ENCODE measurements at places on chromosomes 13 and 19.
A peak's percentile ranks its signal among the peaks of the same experiment; 100 is the strongest.

DNA sequence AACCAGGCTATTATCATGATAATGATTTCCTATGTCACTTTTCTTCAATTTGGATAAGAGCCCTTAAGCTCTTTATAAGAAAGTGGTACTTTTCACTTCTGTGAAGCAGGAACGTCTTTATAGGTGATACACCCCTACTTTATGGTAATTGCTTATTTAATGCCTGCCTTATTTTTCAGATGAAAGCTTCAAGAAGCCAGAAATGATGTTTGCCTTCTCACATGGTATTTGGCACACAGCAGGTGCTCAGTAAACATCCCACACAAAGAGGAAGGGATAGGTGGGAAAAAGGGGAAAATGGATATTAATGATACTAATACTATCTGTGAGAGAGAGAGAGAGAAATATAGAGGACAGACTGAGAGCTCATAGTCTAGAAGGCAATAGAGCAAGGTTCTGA, 29.0 kb upstream of the WASF3 start:
- DNase-seq = no peak

DNA sequence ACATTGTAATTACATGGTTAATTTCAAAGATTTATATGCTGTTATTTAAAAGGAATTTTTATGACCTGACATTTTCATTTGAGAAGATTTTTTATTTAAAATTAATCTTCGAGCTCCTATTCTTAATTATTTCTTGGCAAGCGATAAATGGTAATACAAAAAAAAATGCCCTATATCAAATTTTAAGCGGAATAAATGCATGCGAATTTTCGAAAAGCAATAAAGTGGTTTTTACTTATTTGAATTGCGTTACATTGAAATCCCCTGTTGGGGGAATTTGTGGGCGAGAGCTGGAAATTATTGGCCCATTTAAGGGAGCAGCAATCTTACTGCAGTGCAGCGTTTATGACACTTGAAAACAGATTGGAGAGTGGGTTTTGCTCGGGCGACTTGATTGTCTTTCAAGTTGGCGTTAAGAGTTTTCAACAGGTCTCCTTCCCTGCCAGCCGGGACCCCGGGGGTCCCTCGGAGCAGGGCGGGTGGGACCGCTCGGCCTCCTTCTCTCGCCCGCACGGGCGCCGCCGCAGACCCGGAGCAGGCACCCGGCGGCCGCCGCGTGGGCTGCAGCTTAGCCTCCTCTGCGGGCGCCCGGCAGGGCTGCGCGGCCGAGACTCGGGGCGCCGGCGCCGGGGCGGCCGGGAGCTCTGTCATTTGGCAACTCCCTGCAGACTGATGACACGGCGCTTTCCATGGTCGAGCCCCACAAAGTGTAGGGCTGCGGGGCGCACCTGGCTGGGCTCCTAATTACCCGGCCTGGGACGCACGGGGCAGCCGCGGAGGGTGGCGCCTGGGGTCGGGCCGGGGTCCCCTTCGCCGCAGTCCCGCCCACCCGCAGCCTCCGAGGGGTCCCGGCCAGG, 255.1 kb upstream of the SOX21 start:
- DNase-seq = peak; percentile 21

GRCh38 chr19:53992815-53993214, 1.4 kb downstream of the CACNG6 start:
- no peak for DNase-seq

DNA sequence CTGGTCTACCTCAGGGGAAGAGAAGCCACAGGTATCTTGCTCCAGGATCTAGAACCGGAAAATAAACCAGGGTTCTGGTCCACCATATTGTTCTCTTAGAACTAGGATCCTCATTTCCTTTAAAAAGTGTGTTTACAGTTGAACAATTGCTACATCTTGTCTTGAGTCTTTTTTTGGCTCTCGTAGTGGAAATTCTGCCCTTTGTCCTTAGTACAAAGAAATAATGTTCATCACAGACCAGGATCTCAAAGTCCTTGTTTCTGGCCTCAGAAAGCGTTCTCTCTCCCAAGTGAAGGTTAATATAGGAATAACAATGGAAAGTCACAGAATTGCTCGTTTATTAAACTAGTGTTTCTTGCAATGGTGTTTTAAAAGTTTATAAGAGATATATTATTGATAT, 20.8 kb downstream of the KLF2 start:
- DNase-seq = no peak

- peak; percentile 52 for DNase-seq
These were observed 58.8 kb upstream of the ZNF681 start for GRCh38 chr19:23817519-23817918.

- DNase-seq = no peak
These were observed 8.6 kb upstream of the POMP start for GRCh38 chr13:28650284-28650683.

GRCh38 chr19:55600662-55601028, 557 bp downstream of the ZNF524 start:
- peak; percentile 57 for DNase-seq

- no peak for DNase-seq
These were observed 3.8 kb upstream of the ATP1A3 start for GRCh38 chr19:41997851-41998229.

- no peak for DNase-seq
These were observed 185.6 kb upstream of the STARD13 start for GRCh38 chr13:33471204-33471603.

DNA sequence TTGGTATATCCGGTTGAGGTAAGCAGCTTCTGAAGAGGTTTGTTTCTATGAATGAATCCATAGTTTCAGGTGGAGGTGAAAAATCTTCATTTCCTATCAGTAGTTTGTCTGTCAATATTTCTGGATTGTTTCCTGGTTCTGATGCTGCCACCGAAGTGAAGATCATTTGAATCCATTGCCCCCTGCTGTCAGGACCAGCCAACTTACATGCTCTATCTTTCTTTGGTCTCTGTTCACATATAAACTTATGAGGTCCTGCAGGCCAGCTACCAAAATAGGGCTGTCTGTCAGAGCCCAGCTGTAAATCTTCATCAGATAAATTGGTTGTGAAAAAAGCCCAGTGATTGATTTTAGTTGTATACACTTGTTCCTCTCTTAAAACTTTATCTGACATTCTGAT, 15.2 kb upstream of the N4BP2L1 start:
- peak; percentile 6 for DNase-seq

- no peak for DNase-seq
These were observed 126.6 kb upstream of the UFM1 start for GRCh38 chr13:38223089-38223488.

DNA sequence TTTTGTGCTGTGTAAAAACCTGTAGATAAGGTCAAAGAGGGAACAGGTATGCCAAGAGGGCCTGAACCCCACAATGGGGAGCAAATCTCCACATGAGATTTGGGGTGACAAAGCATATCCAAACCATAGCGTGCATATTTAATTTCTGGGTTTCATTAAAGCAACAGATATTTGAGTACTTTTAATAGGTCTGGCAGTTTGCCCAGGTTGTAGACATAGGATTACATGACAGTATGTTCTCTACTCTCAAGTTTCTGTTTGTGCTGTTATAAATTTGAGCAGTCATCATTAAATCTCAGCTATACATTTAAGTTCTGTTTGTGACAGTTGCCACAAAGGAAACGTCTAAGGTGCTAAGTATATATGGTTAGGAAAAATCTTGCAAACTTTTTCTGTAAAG, 236.4 kb downstream of the ATP8A2 start:
- DNase-seq = no peak

DNA sequence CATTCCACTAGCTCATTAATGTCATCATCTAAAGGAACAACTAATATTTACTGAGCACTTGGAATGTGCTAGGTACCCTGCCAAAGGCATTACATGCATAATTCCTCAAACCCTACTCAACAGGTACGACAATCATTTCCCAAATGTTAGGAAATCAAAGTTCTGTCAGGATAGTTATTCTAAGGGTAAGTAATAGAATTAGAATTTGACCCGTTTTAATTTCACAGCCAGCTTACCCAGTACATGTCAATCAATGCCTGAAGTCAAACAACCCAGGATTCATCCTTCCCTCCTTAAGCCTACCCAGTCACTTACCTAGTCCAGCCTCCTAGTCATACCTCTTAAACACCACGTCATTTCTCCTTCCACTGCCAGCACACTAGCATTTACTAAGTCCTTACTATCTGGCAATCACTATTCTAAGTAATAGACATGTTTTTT, 2.4 kb downstream of the LNX2 start:
- no peak for DNase-seq

DNA sequence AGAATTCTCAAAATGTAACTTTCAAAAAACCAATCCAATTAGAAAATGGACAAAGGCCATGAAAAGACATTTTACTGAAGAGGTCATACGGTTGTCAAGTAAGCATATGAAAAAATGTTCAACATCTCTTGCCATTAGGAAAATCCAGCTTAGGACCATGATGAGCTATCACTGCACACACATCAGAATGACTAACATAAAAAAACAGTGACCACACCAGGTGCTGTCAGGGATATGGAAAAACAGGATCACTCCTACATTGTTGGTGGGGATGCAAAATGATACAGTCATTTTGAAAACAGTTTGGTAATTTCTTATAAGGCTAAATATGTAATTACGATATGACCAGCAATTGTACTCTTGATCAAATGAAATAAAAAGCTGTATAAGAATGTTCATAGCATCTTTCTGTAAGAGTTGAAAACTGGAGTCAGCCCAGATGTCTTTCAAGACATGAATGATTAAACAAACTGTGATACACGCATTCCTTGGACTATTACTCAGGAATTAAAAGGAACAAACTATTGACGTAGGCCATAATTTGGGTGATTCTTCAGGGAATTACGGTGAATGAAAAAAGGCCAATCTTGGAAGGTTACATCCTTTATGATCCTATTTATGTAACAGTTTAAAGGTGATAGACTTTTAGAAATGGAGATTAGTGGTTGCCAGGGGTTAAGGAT, 26.9 kb upstream of the RCBTB2 start:
- DNase-seq = no peak
